ENCODE measurements at places on chromosomes 2 and 18.

- DNase-seq: no peak
Measured at GRCh38 chr2:239354132-239354790, 46.6 kb downstream of the HDAC4 start.

DNA sequence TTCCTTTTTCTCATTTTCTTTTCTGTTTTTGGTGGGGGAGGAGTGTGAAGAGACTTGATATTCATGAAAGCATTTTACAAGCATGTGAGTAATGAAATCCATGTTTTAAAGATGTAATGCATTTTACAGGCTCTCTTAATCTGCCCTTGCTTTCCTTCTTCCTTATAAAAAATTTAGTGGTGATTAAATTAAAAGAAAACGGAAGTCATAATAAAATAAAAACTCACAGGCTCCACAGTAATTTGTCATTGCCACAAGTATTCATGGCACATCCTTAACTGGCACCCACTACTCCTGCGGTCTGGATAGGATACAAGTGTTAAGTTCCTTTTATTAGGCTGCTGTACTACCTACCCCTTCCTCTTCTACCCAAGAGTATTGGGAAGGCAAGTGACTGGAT lies 241.2 kb downstream of the SLC4A3 start:
- no peak for DNase-seq

DNA sequence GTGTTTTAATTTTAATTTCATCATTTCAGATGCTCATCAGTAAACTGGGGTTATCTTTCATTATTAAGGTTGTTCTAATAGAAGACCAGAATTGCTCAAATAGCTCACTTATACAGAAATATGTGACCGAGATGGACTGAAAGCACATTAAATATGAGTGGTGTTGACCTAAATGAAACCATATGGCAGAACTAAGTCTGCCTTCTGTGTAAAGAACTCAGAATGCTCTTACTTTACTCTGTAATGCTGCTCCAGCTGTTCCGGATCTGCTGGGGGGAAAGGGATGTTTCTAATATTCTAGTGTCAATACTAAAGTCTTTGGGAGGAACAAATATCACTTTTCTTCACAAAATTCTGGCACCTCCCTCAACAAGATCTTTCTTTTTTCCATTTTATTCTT lies 131.0 kb downstream of the DPP4 start:
- no peak for DNase-seq

GRCh38 chr2:239155806-239156480 lies 244.9 kb downstream of the HDAC4 start:
- DNase-seq: no peak

GRCh38 chr2:208065476-208065875 lies 40.1 kb upstream of the PLEKHM3 start:
- DNase-seq: no peak

- no peak for DNase-seq
Measured at GRCh38 chr18:394987-395362, 105.5 kb downstream of the COLEC12 start.
